ENCODE measurements at places on chromosomes 12 and 14. TPM values are rescaled to one million over a fixed set of nuclear protein-coding genes. Genes with fewer than 3 reads are reported as not detected.

PTGER2 gene
- 115 TPM for total RNA-seq

DNA sequence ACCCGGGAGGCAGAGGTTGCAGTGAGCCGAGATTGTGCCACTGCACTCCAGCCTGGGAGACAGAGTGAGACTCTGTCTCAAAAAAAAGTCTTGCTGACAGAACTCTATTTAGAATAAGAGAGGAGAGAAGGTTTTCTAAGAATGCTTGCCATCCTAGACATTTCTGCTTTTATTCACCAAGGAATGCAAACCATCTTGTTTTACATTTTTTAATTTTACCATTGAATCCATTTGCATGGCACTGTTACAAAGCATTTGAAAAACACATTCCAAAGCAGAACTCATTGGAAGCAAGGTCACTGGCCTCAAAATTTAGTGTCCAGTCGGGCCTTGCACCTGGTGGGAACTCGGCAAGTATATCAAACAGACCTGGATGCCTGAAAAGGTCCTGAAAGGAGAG is 44.2 kb upstream of the RASSF3 start:
- no peaks in the 10 kb centered on the region for H3K27me3 ChIP-seq
- no peak overlapping the region for H3K27ac ChIP-seq
- H3K36me3 ChIP-seq: no peaks in the 10 kb centered on the region
- DNase-seq: no peak
- no peak overlapping the region for H3K4me3 ChIP-seq

GRCh38 chr14:92093320-92093719 is 13.1 kb downstream of the ATXN3 start:
- no peaks in the 10 kb centered on the region for H3K27me3 ChIP-seq
- H3K36me3 ChIP-seq: peaks cover 12% of the 10 kb centered on the region
- H3K27ac ChIP-seq: no peak overlapping the region
- no peaks in the 10 kb centered on the region for H3K4me1 ChIP-seq
- H3K4me3 ChIP-seq: no peak overlapping the region

DNA sequence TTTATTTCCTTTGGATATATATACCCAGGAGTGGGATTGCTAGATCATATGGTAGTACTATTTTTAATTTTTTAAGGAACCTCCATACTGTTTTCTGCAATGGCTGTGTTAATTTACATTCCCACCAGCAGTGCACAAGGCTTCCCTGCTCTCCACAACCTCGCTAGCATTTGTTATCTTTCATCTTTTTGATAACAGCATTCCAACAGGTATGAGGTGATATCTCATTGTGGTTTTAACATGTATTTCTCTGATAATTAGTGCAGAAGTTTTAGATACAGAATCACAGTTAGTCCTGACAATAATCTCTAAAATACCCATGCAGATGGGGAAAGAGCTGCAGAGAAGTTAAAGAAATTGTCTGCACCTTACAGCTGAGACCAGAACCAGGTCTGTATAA is 35.5 kb upstream of the BCL2L14 start:
- H3K36me3 ChIP-seq: no peaks in the 10 kb centered on the region
- H3K4me3 ChIP-seq: no peak overlapping the region
- DNase-seq: no peak

GRCh38 chr14:60616461-60616959 is 32.8 kb downstream of the SIX1 start:
- H3K4me1 ChIP-seq: no peaks in the 10 kb centered on the region
- DNase-seq: no peak
- H3K36me3 ChIP-seq: no peaks in the 10 kb centered on the region
- no peak overlapping the region for H3K4me3 ChIP-seq
- peaks cover 25% of the 10 kb centered on the region for H3K27me3 ChIP-seq
